T-cell (primary cell): ENCODE measurements at places on chromosomes 12 and 14.

DNA sequence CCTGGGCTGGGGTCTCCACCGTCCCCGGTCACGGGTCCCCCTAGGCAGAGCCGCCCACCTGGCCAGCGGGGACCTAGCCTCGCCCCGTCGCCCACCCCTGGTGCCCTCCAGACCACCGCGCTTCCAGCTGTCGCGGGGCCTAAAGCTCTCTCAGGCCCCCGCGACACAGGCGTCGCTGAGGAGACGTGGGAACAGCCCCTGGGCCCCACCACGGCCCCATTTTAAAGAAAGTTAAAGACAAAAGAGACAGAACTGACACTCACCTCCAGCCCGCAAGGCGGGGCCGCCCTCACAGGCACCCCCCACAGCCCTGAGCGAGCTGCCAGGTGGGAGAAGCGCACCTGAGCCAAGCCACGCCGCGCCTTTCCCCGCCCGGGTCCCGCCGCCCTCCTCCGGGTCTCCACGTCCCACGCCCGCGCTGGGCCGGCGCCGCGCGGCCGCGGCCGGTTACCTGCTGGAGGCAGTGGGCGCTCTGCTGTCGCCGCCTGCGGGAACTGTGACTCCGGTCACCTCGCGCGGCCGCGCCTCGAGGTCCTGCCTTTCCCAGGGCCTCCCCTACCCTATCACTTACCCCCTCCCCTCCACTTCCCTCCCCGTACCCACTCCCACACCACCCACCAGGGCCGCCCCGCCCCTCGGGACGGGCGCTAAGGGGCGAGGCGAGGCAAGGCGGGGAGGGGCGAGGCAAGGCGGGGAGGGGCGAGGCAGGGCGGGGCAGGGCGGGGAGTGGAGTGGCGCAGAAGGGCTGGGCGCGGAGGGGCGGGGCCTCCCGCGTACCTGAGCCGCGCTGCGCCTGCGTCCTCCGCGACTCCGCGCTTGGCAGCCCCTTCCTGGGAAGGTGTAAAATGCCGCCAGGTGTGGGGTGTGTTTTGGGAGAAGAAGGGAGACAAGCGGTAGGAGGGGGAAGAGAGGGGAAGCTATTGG lies 31.2 kb downstream of the TC2N start:
- peak; percentile 88 for DNase-seq

DNA sequence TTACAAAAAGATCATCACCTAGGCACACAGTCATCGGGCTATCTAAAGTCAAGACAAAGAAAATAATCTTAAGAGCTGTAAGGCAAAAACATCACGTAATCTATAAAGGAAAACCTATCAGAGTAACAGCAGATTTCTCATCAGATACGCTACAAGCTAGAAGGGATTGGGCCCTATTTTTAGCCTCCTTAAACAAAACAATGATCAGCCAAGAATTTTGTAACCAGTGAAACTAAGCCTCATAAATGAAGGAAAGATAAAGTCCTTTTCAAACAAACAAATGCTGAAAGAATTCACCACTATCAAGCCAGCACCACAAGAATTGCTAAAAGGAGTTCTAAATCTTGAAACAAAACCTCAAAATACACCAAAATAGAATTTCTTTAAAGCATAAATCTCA lies 191.6 kb upstream of the BMP4 start:
- DNase-seq = no peak

DNA sequence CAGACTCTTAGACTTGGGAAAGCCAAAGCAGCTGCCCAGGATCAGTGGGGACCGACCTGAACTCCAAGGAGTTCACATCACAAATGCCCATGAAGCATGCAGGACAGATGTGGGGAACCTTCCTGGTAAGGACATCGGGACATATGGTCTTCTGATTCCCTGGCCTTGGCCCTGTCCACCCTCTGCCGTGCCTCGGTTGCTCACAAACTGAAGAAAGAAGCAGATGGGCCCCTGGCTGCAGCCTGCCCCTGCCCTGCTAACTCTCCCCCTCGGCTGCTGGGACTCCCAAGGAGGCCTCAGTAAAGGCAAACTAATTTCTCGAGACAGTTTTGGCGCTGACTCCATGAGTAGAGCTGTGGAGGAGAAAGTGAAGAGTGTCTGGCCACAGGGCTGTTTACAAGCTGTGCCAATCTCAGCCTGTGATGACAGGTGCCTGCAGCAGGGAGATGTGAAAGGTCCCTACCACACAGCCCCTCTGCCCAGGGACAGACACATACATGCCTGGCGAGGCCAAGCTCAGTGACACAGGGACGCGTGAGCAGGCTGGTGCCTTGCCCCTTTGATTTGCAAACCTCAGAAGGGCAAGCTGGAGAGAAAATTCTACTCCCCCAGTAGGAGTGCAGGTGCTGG lies 48.6 kb downstream of the ISCA2 start:
- no peak for DNase-seq

DNA sequence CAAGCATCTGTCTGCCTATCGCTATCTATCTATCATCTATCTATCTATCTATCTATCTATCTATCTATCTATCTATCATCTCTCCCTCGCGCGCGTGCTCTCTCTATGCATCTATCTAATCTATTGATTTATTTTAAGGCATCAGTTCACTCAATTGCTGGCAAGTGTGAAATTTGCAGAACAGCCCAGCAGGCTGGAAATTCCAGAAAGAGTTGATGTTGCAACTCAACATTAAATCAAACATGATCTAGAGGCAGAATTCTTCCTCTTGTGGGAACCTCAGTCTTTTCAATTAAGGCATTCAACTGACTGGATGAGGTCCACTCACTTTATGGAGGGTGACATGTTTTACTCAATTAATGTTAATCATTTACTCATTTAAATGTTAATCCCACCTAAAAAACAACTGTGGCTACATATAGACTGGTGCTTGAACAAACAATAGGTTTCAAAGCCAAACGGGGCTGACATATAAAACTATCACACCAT lies 1210.8 kb downstream of the GALC start:
- no peak for DNase-seq

DNA sequence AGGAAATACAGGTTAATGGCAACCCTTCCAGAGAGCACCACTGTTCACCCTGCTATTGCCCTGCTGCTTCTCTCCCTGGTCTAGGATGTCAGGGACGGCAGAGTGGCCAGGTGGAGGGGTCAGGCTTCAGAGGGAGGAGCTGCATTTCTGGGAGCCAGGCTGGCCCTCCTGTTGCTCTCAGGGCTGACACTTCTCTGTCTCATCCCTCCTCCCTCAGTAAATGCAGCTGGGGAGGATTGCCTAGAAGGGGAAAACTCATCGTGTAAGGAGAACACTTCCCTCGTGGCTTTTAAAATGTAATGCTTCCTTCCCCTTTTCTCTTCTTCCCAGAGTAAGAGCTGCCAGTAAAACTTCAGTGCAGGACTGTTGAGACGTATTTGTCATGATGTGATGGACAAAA lies 20.8 kb downstream of the SUSD6 start:
- no peak for DNase-seq

GRCh38 chr14:102942069-102942468 lies 19.6 kb downstream of the AMN start:
- no peak for DNase-seq

DNA sequence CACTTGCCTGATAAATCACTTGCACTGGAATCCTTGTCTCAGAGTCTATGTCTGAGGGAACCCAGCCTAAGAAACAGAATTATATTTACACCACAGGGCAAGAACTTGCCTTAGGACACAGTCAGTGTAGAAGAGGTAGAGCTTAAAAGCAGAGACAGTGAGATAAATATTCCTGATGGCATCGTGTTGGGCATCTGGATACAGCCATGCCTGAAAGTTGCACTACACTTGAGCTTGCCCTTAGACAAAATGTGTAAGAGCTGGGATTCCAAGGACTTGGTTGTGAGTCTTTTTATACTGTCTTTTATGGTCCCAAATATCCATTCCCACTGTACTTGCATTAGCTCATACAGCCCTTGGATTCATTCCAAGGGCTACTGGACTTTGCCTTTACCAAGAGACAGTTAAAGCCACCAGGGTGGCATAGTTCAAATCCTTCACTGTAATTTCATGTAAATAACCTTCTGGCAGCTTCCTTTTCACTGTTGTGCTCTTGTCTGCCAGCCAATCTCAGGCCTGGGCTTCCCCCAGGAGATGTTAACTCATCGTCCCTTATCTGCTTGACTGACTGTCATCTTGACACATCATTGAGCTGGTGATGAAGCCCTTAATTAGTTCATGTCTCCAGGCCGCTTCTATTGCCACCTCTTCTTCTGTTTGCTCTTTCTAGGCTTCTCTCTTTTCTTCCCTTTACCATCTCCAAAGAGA lies 577.9 kb upstream of the TBX3 start:
- no peak for DNase-seq

DNA sequence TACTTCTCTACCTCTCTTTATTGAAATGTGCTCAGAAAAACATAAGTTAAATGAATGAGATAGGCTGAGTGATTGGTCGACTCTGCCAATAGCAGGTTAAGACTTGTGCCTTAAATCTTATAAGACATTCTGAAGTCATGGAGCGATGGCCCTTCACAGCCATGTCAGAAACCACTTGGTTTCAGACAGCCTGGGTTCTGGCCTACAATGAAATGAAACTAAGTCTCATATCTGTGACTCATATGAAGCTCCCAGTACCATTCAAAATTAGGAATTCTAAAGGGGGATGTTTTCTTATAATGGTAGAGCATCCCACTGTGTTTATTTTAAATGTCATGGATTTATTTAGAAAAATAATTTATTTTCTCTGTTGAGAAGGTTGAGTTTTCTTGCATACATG lies 42.6 kb downstream of the PLXNC1 start:
- no peak for DNase-seq

- DNase-seq = no peak
Measured at GRCh38 chr14:33962016-33962415, 11.1 kb upstream of the EGLN3 start.

- DNase-seq = no peak
Measured at GRCh38 chr14:94361682-94362081, 26.7 kb downstream of the SERPINA1 start.

- peak; percentile 38 for DNase-seq
Measured at GRCh38 chr14:74867673-74868072, 8.3 kb downstream of the PROX2 start.

GRCh38 chr12:83210933-83211332 lies 524.2 kb downstream of the TMTC2 start:
- DNase-seq = no peak

DNA sequence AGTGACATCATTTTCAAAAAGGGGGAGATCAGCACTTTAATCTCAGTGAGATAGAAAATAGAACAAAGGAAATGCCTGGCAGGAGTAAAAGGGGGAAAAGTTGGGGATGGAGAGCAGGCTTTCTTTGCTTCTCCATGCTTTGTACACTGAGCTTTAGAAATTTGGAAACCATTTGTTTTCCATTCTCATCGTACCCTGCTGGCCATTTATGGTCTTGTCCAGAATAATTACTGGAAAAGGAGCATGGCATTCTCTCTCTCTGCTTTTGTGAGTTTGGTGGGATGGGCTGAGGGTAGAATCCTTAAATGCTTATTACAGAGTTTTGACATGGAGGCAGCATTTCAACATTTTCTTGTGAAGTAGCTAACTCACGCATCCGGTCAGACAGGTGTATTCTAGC lies 104.4 kb upstream of the FLRT2 start:
- no peak for DNase-seq

- peak; percentile 9 for DNase-seq
Measured at GRCh38 chr14:69260861-69261564, 1.1 kb downstream of the GALNT16 start.

DNA sequence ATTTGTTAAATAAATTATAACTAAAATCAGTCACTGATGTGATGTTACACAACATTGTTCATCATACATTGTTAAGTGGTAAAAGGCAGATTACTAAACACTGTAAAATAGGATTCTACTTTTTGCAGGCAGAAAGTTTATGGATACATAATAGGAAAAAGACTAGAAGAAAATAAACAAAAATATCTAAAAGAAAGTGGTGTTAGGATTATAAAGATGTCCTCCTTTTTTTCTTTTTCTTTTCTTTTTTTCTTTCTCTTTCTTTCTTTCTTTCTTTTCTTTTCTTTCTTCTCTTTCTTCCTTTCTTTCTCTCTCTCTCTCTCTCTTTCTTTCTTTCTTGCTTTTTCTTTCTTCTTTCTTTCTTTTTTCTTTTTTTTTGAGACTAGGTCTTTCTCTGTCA lies 39.6 kb upstream of the HELB start:
- DNase-seq = no peak
